ENCODE measurements at places on chromosomes 7 and 10. TPM values are rescaled to one million over a fixed set of nuclear protein-coding genes. Genes with fewer than 3 reads are reported as not detected.

The TUBAL3 gene
- 0.37 TPM for polyA plus RNA-seq

The AGAP6 gene
- 10.3 TPM for polyA plus RNA-seq

- no peak for DNase-seq
Measured at GRCh38 chr10:227014-227413, 91.8 kb downstream of the ZMYND11 start.

DNA sequence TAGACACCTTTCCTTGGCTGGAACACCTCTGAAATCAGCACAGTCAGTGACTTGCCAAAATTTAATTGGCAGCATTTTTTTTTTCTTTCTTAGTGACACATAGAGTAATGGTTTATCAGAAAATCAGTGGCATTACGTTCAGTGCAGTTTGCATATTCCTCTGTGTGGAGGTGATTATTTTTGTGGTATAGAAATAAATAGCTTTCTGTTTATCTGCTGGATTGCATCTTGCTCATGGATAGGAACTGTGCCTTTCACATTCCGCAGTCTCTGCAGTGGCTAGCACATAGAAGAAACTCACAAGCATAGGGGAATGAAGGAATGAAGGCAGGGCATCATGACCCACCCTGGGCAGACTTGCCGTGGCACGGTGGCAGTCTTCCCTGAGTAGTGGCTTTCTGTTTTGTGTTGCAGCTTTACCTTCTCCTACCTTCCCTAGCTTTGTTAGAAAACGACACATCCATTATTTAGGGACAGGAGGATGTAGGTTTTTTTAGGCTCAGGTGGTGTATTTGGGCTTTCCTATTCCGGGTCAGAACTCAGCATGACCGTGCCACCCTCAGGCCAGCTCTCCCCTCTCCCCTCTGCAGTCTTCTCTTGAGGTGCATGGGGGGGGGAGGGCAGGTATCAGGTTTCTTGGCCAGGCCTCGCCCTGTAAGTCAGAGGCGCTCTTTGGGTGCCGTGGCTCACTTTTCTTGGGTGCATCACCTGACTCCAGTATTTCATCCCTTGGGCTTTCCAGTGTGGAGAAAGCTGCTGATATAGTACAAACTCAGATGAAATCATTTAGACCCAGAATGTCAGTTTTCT lies 112.5 kb upstream of the GJD4 start:
- DNase-seq, result no peak

- DNase-seq, result no peak
Measured at GRCh38 chr7:1942243-1942940, 272.3 kb downstream of the ELFN1 start.

DNA sequence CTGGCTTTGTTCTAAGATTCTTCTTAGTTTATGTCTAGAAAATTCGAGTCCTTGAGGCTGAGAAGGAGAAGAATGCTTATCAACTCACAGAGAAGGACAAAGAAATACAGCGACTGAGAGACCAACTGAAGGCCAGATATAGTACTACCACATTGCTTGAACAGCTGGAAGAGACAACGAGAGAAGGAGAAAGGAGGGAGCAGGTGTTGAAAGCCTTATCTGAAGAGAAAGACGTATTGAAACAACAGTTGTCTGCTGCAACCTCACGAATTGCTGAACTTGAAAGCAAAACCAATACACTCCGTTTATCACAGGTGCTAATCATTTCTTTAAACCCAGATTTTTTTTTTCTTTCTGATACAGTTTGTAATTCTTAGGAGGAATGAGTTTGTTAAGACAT lies 6.7 kb downstream of the CEP55 start:
- DNase-seq, result no peak

DNA sequence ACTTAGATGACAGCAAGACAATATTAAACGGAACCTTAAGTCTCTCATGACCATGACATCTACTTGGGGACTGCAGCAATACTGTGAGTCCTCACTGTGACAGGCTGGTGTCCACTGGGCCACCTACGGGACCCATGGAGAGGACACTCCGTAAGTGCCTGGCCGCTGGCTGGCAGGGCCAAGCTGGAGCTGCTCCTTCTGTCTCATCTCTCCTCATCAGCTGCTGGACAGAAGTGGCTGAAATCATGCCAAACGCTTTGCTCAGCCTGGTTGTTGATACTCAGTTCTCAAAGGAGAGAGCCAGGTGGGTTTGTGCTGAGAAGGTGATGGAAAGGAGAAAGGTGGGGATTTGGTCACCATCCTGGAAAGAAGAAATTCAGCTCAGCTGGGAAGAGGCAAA lies 33.3 kb downstream of the AFAP1L2 start:
- DNase-seq, result no peak

- DNase-seq, result no peak
Measured at GRCh38 chr10:97229322-97230015, 43.7 kb upstream of the SLIT1 start.
